ENCODE measurements at places on chromosomes 2 and 18.

DNA sequence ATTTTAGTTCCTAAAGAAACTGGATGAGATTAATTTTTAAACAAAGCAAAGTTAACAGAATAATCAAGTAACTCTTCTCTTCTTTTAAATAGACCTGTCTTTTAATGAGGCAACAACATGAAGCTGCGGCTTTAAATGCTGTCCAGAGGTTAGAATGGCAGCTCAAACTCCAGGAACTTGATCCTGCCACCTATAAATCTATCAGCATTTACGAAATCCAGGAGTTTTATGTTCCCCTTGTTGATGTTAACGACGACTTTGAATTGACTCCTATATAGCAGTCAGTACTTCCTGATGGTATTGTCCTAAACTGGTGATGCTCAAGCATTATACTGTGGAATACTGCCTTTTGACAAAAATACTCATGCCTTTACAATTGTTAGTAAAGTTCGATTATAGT, 53.7 kb upstream of the TWSG1 start:
- DNase-seq: no peak

- no peak for DNase-seq
Measured at GRCh38 chr2:45138904-45139303, 129.7 kb upstream of the SIX2 start.

- DNase-seq: no peak
Measured at GRCh38 chr2:232417489-232417888, 10.8 kb downstream of the ALPG start.

DNA sequence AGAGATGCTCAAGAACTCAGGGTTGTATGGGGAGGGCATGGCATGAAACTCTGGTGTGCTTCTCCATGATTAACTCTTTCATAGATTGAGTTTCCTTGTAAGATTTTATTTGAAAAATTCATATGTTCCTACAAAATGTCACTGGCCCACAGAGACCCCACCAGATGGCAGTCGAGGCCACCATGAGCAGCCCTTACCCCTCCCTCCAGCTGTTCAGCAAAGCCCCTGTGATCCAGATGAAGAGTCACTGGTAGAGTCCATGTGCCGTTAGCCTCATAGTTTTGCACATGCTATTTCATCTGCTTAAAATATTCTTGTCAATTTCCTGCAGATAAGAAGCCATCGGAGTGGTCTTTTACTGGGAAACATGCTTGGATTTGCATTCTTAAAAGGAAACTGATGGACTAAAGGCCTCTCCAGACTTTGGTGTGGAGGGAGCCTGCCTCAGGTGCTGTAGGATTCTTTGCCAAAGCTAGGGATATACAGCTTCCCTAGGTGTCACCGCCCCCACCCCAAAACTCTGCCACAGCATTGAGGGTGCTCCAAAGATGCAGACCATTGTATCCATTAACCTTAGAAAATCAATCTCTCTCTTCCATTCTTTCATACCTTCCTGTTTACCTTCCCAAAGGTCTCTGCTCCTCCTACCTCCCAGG, 18.8 kb downstream of the ZNF385B start:
- DNase-seq: no peak

DNA sequence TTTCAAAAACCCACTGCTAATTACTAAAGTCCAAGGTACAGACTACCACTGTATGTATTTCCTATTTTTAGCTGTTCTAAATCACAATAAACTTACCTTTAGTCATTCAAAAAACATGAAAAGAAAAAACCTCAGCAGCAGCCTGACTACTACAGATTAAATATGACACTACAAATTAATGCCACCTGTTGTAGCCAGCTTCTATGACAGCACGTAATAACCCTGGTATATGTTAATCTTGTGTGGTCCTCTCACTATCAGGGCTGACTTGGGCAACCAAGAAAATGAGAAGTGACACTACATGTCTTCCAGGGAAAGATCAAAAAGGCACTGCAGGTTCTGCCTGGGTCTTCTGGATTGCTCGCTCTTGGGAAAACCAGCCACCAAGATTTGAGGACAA, 90.6 kb upstream of the FAM124B start:
- DNase-seq: no peak

- DNase-seq: no peak
Measured at GRCh38 chr2:29881089-29881730, 40.2 kb downstream of the ALK start.

GRCh38 chr18:57581301-57581934, 5.1 kb downstream of the FECH start:
- DNase-seq: no peak

DNA sequence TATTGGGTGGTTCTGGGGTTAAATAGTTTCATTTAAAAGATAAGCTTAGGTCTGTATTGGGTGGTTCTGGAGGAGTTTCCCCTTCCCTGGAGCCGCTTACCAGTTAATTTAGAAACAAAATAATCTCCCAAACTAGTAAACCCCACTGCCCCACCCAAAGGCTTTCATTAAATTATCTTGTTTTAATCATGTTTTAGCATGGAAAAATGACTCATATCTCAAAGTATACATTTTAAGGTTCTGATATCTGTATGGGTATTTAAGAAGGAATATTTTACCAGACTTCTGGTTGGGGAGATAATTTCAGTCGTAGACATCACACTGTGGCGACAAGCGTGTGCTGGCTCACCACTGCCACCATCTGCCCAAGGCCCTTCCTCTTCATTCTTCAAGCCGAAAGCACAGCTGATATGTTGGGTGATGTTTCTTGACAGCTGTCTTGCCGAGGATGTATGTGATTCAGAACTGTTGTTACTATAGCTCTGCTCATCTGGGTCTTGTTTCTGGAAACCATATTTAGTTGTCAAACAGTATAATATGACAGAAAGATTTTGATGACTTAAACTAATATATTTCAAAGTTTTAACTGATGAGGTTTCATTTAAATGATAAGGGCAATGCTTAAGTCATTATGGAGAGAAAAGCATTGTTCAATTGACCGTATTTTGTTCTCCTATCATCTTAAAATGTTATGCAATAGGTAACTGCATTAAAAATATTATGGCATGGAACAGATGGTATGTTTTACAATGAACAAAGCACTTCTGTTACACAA, 5.1 kb downstream of the FIGLA start:
- DNase-seq: no peak

GRCh38 chr2:236171181-236171679, 3.0 kb upstream of the GBX2 start:
- DNase-seq: no peak

DNA sequence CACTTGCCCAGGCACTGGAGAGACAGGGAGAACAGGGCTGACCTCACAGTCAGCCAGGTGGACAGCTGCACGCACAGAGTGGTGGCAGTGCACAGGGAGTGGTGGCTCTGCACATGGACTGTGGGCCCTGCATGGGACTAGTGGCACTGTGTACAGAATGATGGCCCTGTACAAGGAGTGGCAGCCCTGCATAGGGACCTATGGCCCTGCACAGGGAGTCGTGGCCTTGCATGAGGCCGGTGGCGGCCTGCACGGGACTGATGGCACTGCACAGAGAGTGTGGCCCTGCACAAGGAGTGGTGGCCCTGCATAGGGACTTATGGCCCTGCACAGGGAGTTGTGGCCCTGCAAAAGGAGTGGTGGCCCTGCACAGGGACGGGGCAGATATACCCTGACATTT, 19.1 kb upstream of the STEAP3 start:
- DNase-seq: no peak

DNA sequence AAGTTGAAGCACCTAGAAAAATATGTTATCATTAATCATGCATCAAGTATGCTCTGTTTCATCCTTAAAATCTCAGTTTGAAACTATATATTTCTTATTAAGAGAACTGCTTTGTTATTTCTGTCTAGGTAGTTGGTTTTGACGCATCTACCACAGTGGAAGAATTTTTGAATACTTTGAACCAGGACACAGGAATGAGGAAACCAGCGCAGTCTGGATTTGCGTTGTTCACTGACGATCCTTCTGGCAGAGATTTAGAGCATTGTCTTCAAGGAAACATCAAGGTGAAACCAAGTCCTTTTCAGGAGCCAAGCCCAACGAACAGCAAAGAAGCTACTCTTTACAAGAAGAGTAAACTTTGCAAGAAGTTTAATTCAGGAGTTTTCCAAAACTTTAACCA, 30.1 kb upstream of the DYNC2LI1 start:
- no peak for DNase-seq

- DNase-seq: no peak
Measured at GRCh38 chr2:145137901-145138300, 618.0 kb upstream of the ZEB2 start.

GRCh38 chr2:223909001-223909741, 36.0 kb downstream of the WDFY1 start:
- DNase-seq: no peak

DNA sequence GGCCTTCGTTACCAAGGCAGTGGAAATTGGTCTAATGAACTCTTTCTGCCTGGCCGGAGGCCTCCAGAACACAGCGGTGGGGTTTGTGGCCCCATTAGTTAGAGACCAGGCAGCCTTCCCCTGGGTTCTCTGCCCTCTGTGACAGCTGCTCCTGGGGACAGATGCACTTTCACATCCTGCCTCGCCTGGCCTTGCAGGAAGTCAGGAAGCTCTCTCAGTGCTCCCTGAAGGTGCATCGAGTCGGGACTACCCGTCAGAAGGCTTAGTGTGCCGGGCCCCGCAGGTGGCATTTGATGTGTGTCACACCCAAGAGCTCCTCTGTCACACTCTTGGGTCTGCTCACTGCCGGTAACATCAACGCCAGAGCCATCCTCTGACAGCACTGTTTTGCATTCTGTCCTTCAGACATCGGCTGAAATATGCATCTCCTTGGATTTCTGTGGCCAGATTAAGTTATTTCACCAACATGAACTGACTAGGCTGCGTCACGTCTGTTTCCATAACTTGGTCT, 158.3 kb downstream of the LDLRAD4 start:
- no peak for DNase-seq

GRCh38 chr2:119474371-119475224, 42.9 kb downstream of the TMEM37 start:
- DNase-seq: no peak

DNA sequence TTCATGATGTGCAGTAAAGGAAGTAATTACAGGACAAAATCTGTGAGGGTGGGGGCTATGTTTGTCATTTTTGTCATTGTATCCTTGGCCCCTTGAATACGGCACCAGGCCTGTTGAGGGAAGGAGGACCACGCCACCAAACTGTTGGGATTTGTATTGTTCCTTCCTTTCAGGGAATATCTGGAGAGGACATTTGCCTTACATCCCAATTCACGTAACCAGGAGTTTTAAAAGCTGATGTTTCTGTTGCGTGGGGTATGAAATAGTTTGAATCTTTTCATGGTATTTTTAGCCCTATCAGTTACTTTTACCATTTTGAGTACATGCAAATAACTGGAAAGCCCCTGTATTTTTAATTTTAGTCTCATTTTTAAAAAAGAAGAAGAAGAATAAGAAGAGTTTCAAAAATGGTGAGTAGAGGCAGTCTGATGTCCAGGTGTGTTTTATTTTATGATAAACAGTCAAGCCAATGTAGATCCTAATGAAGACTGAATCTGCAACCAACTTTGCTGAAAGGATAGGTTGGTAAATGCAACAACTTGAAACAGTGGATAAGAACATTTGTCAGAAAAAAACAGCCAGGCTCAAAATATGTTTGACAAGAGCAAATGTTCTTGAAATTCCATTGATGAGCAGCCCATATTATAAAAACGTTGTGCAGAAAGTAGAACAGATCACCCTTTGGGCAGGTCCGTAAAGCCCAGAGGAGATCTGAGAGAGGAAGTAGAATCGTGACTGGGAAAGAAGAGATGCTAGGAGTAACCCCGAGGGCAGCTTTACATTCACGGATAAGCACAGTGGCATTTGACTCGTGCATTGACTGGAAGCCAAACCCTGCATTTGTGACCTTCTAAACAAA, 54.5 kb downstream of the RASGRP3 start:
- no peak for DNase-seq

DNA sequence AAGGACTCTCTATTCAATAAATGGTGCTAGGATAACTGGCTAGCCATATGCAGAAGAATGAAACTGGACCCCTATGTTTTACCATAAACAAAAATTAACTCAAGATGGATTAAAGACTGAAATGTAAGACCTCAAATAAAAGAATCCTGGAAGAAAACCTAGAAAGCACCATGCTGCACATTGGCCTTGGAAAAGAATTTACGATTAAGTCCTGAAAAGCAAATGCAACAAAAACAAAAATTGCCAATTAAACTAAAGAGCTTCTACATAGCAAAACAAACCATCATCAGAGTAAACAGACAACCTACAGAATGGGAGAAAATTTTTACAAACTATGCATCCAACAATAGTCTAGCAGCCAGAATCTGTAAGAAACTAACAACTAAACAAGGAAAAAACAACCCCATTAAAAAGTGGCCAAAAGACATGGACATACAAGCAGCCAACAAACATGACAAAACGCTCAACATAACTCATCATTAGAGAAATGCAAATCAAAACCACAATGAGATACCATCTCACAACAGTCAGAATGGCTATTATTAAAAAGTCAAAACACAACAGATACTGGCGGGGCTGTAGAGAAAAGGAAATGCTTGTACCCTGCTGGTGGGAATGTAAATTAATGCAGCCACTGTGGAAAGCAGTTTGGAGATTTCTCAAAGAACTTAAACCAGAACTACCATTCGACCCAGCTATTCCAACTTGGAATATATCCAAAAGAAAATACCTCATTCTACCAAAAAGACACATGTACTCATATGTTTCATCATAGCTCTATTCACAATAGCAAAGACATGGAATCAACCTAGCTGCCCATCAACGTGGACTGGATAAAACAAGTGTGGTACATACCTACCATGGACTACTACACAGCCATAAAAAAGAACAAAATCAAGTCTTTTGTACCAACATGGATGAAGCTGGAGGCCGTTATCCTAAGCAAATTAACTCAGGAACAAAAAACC, 30.6 kb downstream of the SEPTIN10 start:
- no peak for DNase-seq

GRCh38 chr2:197235711-197236110, 74.9 kb downstream of the ANKRD44 start:
- DNase-seq: no peak

Data from NCI-H1930 (cell line).